Aortic smooth muscle cell (primary cell): ENCODE measurements at places on chromosomes 3 and 15. TPM values are rescaled to one million over a fixed set of nuclear protein-coding genes. Genes with fewer than 3 reads are reported as not detected.

The PODXL2 gene
- total RNA-seq = 1.9 and 2.4 TPM in 2 replicates

The CCR3 gene
- not detected in 2 replicates for total RNA-seq

The PLA2G4E gene
- not detected in 2 replicates for total RNA-seq

The LRRK1 gene
- total RNA-seq = 8.5 and 10.9 TPM in 2 replicates

The MAGI1 gene
- 10.6 and 11.0 TPM in 2 replicates for total RNA-seq

The LINGO1 gene
- total RNA-seq = under 0.01 TPM in 2 replicates

The SLC27A2 gene
- total RNA-seq = not detected in 2 replicates

The CLDN16 gene
- not detected in 2 replicates for total RNA-seq

The SIDT1 gene
- not detected in 2 replicates for total RNA-seq
